ENCODE measurements at places on chromosomes 1 and 21. TPM values are rescaled to one million over a fixed set of nuclear protein-coding genes. Genes with fewer than 3 reads are reported as not detected.
A peak's percentile ranks its signal among the peaks of the same experiment; 100 is the strongest.

The HCRTR1 gene
- total RNA-seq = not detected

The IFI44 gene
- total RNA-seq = 2.7 TPM

The OR2T35 gene
- total RNA-seq = not detected

The LRRC8D gene
- total RNA-seq = 34.7 TPM

The PTGER3 gene
- under 0.01 TPM for total RNA-seq

DNA sequence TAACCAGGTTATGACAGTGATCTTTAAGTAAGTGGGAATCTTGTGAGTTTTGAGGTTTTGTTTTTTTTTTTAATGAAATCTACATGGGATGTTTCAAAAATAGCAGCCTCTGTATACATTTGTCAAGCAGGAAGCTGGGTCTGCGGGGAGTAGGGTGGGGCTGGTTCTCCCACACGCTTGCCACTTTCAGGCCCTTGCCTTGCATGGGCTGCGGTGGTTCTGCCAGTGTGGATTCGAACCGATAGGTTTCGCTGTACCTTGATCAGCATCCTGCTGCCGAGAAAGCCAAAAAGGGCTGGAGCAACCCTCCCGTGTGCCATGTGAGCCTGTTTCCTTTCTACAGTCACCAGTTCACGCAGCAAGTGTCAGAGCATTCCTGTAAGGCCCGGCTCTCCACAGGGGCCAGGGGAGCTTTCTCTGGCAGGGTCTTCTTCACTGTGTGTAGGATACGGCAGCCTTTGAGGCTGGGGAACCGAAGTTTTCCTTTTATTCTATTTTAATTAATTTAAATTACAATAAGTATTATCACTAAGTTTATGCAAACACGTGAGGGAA, 79.2 kb upstream of the SAMD11 start:
- DNase-seq = no peak

DNA sequence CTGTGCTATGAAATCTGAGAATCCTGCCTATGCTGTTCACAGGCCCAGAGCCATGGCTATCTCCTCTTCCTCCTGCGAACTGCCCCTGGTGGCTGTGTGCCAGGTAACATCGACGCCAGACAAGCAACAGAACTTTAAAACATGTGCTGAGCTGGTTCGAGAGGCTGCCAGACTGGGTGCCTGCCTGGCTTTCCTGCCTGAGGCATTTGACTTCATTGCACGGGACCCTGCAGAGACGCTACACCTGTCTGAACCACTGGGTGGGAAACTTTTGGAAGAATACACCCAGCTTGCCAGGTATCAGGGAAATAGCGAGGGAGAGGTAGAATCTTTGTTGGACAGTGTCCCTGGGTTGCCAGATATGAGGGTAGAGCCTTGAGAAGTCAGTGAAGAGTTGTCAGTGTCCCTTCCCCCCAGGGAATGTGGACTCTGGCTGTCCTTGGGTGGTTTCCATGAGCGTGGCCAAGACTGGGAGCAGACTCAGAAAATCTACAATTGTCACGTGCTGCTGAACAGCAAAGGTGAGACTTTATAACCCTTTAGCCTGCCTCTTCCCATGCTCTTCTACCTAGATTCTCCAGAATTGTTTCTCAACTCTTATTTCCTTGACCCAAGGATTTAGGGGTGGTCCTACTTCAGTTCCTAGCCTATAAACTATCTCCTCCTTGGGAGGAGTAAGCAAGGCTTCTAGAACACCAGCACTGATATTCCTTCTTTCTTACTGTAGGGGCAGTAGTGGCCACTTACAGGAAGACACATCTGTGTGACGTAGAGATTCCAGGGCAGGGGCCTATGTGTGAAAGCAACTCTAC, 1.4 kb downstream of the NIT1 start:
- peak; percentile 75 for DNase-seq

GRCh38 chr1:223106856-223107255, 36.2 kb downstream of the TLR5 start:
- no peak for DNase-seq

- no peak for DNase-seq
Observed at GRCh38 chr1:28519946-28520725, 14.3 kb downstream of the RCC1 start.

GRCh38 chr1:35442734-35443133, 114.5 kb downstream of the KIAA0319L start:
- peak; percentile 12 for DNase-seq

DNA sequence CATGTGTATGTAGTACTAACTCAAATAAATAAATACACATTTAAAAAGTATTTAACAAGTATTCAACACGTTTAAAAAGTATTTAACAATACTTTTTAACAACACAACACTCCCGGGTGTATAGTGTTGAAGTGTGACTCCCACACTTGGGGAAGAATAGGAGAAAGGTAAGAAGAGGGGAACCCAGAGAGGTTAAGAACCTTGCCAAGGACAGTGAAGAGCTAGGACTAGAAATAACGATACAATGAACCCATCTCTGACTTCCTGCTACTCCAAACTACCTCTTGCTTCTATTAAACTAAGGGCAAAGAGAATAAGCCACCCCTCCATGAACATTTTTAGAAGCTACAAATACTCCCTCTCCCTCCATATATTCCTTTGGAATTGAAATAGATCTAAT, 1.7 kb upstream of the GFI1 start:
- DNase-seq = no peak

GRCh38 chr21:16594191-16594590, 864.4 kb downstream of the USP25 start:
- peak; percentile 14 for DNase-seq

GRCh38 chr1:153921803-153922075, 1.0 kb downstream of the GATAD2B start:
- DNase-seq = no peak

- no peak for DNase-seq
Observed at GRCh38 chr1:38186566-38186965, 140.0 kb upstream of the POU3F1 start.

GRCh38 chr1:55012661-55013060, 13.9 kb downstream of the BSND start:
- DNase-seq = no peak

- DNase-seq = no peak
Observed at GRCh38 chr1:87437663-87438295, 109.1 kb downstream of the LMO4 start.

- no peak for DNase-seq
Observed at GRCh38 chr1:151036356-151036755, at the start of gene BNIPL. BNIPL (plus strand) TSS chr1:151036586; CDS start chr1:151036726, 140 bp downstream.

DNA sequence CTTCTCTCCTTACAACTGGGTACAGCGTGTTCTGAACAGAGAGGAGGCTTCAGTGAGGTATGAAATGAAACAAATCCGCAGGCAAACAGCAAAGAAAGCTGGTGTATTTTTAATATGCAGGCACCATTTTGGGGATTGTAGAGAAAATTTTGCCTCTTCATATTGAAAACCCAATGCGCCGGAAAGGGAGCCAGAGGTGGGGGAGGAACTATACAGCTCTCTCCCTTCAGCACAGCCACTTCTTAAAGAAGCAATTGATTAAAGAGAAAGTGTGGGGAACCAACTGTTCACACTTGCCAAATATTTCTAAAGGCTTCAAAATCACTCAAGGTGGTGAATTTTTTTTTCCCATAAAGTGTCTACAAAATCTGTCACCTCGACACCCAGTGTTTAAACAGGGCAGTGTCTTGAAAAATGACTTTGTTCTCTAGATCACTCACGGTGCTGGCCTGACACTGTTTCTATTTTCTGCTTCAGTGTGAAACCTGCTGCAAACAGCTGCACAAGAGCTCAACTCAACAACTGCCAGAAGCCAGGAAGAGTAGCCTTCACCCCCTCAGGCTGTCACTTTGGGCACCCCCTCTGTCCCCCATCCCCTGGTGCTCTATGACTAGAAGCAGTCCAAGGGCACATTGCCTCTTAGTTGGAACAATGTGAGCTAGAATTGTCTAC, 123.8 kb upstream of the CTTNBP2NL start:
- DNase-seq = no peak

GRCh38 chr21:15445327-15445726, 284.5 kb upstream of the USP25 start:
- DNase-seq = no peak

- no peak for DNase-seq
Observed at GRCh38 chr1:214379236-214379970, 98.4 kb downstream of the SMYD2 start.

DNA sequence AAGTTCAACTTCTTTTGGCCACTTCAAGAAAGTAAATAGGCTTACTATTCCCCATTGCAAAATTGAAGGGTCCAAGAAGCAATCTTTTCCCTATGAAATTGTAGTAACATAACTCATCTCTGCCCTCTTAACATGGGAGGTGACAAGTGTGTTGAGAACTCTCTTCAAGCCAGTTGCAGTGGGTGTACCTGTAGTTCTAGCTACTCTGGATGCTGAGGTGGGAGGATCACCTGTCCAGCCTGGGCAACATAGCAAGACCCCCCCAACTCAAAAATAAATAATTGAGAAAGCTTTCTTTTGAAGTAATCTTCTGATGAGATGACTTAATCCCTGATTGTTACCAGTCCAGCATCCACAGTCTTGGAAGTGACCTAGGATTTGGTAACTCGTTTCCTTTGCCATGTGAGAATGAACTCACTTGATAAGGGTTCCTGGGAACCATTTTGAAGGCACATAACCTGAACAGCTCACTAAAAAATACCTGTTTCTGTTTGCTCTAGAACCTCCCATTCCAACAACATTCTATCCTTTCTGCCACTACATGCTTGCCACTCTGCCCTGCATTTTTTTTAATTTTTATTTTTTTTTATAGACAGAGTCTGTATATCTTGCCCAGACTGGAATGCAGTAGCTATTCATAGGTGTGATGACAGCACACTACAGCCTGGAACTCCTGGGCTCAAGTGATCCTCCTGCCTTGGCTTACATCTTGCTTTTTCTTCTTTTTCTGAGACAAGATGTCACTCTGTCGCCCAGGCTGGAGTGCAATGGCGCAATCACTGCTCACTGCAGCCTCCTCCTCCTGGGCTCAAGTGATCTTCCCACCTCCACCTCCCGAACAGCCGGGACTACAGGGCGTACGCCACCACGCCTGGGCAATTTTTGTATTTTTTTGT, 1.4 kb upstream of the IPO9 start:
- DNase-seq = no peak

DNA sequence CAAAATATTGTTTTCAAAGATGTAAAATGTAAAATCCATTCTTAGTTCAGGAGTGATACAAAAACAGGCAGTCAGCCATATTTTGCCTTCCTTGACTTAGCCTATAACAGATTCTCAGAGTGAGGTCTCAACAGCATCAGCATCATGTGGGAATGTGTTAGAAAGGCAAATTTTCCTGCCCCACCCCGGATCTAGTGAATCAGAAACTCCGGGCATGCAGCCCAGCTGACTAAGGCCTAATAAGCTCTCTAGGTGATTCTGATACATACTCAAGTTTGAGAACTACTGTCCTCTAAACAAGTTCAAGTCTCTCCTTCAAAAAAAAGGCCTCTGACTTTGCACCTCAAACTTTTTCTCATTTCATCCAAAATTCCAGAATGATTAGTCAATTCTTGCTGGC, 46.9 kb upstream of the PRRC2C start:
- DNase-seq = peak; percentile 98

- no peak for DNase-seq
Observed at GRCh38 chr21:18460979-18461378, 57.4 kb upstream of the TMPRSS15 start.

DNA sequence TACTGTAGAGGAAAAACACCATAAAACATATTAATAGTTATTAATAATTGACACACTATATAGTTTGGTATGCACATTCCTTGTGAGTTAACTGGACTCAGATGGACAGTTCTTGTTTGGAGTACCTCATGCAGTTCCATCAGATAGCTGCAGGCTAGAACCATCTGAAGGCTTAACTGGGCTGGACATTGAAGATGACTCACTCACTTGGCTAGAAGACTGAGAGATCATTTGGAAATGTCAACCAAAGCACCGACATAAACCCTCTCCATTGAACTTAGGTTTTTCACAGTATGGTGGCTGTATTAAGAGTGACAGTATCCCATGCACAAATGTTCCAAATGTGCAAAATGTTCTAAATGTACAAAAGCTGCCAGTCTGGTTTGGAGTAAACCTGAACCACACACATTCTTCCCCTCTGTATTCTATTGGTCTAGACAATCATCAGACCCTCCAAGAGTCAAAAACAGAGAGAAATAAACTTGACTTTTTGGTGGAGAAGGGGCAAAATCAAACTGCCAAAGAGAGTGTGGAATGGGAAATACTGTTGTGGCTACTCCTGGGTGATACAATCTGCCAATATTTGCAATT, 708.4 kb downstream of the KCNT2 start:
- DNase-seq = peak; percentile 74

- DNase-seq = no peak
Observed at GRCh38 chr1:153470707-153471106, 10.3 kb upstream of the S100A7 start.

DNA sequence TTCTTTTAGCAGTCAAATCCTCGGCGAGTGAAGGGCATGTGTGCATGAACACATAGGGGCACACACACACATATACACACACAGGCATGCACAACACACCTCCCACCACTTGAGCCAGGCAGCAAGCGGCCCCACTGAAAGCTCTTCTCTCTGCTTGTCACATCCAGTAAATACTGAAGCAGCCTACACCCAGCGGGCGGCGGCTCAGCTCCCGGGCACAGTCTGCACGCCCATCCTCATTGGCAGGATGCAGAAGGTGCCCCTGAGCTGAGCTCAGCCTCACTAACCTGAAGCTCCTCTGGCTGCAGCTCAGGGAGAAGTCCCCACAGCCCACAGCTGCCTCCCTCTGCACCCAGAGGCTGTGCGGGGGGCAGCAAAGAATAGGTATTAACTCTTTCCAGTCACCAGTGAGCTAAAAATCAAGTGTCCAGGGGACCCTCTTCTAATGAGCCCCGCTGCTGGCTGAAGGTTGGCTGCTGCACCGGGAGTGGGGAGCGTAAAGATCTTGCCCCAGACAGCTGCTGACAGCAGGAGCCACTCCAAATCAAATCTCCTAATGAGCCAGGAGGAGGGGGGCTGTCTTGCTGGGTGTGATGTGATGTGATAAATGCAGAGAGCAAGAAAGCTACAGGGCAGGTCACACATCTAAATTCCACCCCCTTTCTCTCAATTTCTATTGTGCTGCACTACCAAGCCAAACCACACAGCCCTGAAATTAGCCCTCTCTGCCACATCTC, 12.5 kb downstream of the RGS8 start:
- no peak for DNase-seq

- DNase-seq = no peak
Observed at GRCh38 chr21:16081304-16081703, 351.5 kb downstream of the USP25 start.

GRCh38 chr21:42691901-42692559, 38.6 kb downstream of the PDE9A start:
- no peak for DNase-seq

DNA sequence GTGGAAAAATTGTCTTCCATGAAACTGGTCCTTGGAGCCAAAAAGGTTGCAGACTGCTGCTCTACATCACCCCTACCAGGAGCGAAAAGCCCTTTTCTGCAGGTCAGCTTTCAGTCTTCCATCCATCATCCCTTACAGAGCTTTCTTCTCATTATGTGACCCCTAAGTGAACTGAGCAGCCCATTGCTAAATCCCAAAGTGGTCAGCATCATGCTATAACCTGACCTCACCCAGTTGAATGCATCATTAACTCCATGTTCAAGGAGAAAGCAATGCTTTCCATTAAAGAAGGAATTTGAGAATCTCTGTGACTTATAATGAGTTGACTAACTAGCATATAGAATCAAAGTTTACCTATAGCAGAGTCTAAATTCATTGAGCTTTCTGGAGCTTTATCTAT, 10.4 kb upstream of the IL24 start:
- DNase-seq = no peak

- no peak for DNase-seq
Observed at GRCh38 chr1:157849229-157849875, 7.7 kb upstream of the CD5L start.

Measured in IMR-90 (cell line).